ENCODE measurements at places on chromosomes 12 and 14.

- DNase-seq: no peak
Observed at GRCh38 chr12:48061938-48062719, 43.8 kb downstream of the SENP1 start.

DNA sequence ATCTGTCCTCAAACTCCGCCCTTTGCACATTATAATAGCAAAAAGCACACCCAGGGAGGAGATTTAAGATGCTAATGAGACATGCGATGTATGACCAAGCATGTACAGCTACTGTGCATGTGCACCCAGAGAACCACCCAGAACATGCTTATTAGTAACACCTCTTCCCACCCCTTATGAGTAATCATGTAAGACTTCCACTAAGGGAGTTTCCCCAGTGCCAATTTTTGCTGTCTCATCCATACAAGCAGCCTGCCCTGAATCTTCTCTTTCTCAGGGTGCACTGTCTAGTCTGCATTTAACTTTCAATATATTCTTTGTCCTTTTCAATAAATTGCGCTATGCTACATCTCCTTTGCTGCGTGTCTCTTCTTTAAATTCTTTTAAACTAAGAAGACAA, 830.0 kb upstream of the NOVA1 start:
- no peak for DNase-seq

GRCh38 chr12:95626854-95627253, 75.6 kb upstream of the USP44 start:
- DNase-seq: no peak

GRCh38 chr14:92460916-92461579, 52.5 kb upstream of the RIN3 start:
- no peak for DNase-seq

DNA sequence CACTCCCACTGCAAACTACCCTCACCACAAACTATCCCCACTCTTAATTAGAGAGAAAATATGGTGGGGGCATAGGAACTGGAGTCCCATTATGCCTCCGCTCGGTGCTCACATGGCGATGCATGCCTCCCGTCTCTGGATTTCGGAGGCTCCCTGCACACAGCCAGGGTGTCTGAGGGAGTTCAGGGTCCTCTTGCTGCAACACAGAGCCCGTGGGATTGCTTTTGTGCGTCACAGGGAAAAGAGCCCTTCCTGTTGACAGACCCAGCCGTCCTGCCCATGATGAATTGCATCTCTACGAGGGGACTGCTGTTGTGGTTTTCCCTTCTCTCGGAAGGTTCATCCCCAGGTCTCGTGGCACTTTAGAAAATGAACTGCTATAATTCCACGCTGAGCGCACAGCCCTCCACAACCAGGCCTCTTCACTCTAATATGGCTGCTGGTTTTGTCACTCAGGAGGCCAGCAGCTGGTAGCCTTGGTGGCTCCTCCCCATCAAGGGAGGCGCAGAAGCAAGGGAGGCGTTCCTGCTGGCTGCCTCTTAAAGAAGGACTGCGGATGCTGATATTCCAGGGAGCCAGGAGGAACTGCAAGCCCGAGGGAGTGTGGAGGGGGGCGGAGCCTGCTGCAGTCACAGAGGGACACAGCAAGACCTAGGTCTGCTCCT, 158.0 kb downstream of the KCNA5 start:
- DNase-seq: no peak

- no peak for DNase-seq
Observed at GRCh38 chr14:103879118-103879569, 31.8 kb upstream of the PPP1R13B start.

- DNase-seq: no peak
Observed at GRCh38 chr12:98475565-98475908, 39.9 kb upstream of the TMPO start.
